OCI-M1 (cell line): ENCODE measurements at places on chromosomes 1 and 21.

- DNase-seq = no peak
These were observed 71.6 kb downstream of the TMEM200B start for GRCh38 chr1:29052100-29052499.

- DNase-seq = no peak
These were observed 1.1 kb upstream of the BACE2 start for GRCh38 chr21:41166884-41167283.

GRCh38 chr1:180262628-180263488 is 32.8 kb downstream of the LHX4 start:
- peak; percentile 13 for DNase-seq

DNA sequence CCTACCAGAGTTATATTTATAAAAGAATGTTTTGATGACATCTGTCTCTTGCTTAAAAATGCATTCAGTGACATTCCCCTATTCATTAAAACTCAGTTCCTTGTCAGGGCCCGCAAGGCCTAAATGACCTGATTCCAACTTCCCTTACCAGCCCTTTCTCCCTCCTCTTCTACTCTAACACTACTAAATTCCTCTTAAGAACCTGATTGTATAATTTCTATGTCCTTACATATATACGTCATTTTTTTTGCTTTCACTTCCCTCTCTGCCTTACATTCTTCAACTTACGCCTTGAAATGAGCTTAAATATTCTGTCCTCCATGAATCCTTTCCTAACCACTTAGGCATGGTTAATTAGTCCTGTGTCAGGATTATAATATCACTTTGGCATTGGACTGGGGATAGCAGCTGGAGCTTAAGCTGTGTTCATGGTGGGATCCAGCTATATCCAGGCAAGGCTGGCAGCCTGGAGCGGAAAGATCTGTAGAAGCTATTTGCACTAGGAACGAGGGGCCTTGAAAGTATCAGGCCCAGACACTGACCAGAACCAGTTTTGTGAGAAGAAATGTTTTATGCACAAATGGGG is 360.2 kb upstream of the PTBP2 start:
- DNase-seq = no peak

DNA sequence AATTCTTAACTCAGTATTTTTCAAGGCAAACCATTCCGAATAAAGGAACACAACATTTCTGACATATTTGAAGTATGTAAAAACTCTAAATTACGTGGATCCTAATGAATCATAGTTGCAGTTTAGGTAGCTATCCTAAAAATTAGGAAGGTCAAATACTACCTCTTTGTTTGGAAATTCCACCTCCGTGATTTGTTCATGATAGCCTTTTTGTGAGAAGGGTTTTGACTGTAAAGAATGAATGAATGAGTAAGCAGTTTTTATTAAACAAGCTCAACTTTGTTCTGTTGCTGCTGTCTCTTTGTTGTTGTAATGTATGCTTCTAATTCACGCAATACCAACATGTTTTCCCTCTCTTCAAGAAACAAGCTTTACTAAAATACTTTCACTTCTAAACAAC is 840.4 kb downstream of the USP25 start:
- DNase-seq = no peak

DNA sequence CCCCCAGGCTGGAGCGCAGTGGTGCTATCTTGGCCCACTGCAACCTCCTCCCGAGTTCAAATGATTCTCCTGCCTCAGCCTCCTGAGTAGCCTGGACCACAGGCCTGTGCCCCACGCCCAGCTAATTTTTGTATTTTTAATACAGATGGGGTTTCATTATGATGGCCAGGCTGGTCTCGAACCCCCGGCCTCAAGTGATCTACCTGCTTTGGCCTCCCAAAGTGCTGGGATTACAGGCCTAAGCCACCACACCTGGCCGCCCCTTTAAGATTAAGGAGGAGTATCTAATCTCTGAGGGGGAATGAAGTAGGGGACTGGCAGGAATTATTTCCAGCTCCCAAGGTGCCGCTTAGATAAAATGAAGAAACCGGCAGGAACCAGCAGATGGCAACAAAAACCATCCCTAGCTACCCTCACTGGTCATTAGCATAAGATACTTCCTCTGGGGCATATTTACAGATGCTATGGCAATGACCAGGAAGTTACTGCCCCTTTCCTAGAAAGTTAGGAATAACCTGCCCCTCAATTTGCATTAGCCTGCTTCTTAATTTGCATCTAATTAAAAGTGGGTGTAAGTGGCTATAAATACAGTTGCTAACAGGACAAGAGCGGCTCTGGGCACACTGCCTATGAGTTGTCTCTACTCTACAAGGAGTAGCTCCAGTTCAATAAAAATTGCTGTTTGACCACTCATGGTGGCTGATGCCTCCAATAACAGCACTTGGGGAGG is 7.1 kb upstream of the NSUN4 start:
- DNase-seq = peak; percentile 87

DNA sequence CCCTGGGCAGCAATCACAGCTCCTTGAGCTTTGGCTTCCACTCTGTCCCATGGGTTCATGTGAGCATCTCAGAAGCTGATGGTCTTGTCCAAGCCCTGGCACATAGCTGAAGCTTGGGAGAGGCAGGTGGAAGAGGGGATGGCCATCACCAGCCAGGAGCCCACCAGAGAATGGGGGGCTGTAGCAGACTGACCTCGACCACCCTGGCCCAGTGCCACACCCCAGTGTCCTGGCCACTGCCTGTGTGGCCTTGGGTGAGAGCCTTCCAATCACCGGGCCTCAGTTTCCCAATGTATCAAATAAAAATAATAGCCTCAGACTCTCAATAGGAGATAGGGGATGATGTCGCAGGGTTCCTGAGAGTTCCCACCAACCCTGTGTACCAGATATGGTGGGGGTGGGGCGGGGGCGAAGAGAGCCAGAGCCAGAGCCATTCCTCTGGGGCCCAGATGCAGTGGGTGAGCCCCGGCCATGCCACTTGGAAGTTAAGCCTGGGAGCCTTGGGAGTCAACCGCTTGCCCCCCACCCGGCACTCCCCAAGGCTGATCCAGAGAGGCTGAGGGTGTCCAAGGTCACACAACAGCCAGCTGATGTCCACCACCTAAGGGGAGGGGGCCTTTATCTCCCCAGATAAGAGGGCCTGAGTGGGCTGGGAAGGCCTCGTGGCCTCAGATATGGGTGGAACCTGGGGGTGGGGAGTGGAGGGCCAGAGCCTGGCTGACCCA is 9.3 kb upstream of the EDN2 start:
- no peak for DNase-seq

- DNase-seq = no peak
These were observed at the start of gene DSCAM for GRCh38 chr21:40846587-40847411. DSCAM (minus strand) TSS chr21:40847158; CDS start chr21:40846661, 497 bp downstream.

- no peak for DNase-seq
These were observed 9.7 kb downstream of the CNN3 start for GRCh38 chr1:94917251-94917650.

GRCh38 chr1:202036595-202037387 is 26.4 kb downstream of the ELF3 start:
- DNase-seq = no peak

- DNase-seq = no peak
These were observed 11.1 kb upstream of the GJB5 start for GRCh38 chr1:34743775-34744174.

DNA sequence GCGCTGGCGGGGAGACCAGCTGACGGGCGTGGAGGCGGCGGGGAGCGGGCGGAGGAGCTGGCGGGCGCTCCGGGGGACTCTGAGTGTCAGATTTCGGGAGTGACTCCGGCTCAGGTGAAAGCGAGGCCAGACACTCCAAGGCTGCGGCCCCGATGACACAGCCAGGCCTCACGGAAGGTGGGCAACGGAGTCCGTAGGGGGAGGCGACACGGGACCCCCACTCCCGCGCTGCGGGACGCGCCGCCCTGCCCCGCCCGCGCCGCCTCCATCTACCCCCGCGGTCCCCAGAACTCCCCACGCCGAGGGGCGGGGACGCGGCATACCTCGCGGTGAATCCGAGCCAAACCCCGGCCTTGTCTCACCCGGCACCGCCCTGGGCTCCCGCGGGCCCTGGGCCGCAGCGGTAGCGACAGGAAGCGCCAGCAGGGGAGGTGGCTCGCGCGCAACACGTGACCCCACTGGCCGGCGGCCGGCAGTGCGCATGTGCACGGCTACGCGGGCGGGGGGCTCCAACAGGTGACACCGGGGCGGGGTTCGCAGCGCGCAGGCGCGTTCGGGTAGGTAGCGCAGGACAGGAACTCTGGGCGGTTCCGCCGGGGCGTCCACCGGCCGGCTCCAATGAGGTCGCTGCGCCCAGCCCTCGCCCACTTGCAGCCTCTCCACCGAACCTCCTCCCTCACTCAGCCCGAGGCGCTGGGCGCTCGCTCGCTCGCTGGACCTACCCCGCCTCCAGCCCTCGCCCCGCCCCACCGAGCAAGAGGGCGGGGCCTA is at the start of gene CC2D1B:
Gene CC2D1B, minus strand, starts transcription at position 460 of the 771 bp plus-strand sequence. CDS start 1,585 bp downstream, outside the sequence.
- DNase-seq = peak; percentile 99

DNA sequence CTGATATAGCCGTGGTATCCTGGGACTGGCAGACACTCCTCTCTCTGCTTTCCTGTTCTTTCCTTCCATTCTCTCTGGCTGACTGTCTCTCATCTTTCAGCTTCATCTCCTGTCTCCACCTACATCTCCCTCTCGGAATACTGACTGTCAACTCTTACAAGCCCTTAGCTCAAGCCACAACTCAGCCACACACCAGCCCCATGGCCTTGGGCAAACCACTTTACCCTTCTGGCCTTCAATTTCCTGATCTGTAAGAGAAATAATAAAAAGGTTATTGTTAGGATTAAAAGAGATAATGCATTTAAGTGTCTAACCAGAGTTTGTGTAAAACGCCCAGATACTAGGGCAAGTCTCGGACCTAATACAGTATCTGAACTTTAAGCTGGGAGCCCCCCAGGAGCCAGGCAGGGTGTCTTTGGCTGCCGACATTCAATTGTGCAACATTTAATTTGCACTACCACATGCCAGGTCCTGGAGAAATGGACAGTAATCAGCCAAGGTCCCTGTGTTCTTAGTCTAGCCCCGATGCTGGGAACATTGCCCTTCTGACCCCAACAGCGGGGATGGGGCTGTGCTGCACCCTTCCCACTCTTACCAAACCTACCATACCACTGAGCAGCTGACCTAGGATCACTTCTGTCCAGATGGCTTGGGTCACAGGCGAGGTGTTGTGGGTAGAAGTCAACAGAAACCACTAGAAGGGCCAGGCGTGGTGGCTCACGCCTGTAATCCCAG is 5.1 kb downstream of the ECHDC2 start:
- no peak for DNase-seq

GRCh38 chr1:227622739-227623475 is 59.6 kb downstream of the ZNF678 start:
- no peak for DNase-seq
